ENCODE measurements at places on chromosomes 4 and X. TPM values are rescaled to one million over a fixed set of nuclear protein-coding genes. Genes with fewer than 3 reads are reported as not detected.

- no peak overlapping the region for H3K4me3 ChIP-seq
- no peaks in the 10 kb centered on the region for H3K27me3 ChIP-seq
- DNase-seq: peak; percentile 45
- H3K4me1 ChIP-seq: no peaks in the 10 kb centered on the region
- H3K27ac ChIP-seq: no peak overlapping the region
Measured at GRCh38 chrX:340121-340520, 21.5 kb upstream of the GTPBP6 start.

- no peaks in the 10 kb centered on the region for H3K4me1 ChIP-seq
- no peak overlapping the region for H3K4me3 ChIP-seq
- DNase-seq: no peak
- no peak overlapping the region for H3K27ac ChIP-seq
Measured at GRCh38 chr4:126871810-126872209, 760.9 kb upstream of the INTU start.

GRCh38 chrX:151697522-151697921 lies 2.3 kb downstream of the PRRG3 start:
- H3K27ac ChIP-seq: no peak overlapping the region
- no peaks in the 10 kb centered on the region for H3K4me1 ChIP-seq
- no peaks in the 10 kb centered on the region for H3K36me3 ChIP-seq
- no peaks in the 10 kb centered on the region for H3K27me3 ChIP-seq

- H3K27ac ChIP-seq: no peak overlapping the region
- DNase-seq: no peak
- H3K27me3 ChIP-seq: no peaks in the 10 kb centered on the region
- H3K36me3 ChIP-seq: peaks cover 30% of the 10 kb centered on the region
Measured at GRCh38 chr4:37628977-37629609, 57.1 kb downstream of the RELL1 start.

DNA sequence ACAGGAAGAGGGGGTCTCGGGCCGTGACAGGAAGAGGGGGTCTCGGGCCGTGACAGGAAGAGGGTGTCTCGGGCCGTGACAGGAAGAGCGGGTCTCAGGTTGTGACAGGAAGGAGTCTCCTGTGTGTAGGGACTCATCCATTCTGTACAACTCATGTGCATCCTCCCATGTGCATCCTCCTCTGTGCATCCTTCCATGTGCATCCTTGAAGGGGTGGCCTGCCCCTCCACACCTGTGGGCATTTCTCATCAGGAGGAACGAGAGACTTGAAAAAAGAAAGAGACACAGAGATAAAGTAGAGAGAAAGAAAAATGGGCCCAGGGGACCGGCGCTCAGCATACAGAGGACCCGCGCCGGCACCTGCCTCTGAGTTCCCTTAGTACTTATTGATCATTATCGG lies 30.2 kb upstream of the PLCXD1 start:
- H3K27ac ChIP-seq: no peak overlapping the region
- no peaks in the 10 kb centered on the region for H3K36me3 ChIP-seq
- H3K27me3 ChIP-seq: no peaks in the 10 kb centered on the region
- H3K4me1 ChIP-seq: peaks cover 4% of the 10 kb centered on the region
- DNase-seq: peak; percentile 42

DNA sequence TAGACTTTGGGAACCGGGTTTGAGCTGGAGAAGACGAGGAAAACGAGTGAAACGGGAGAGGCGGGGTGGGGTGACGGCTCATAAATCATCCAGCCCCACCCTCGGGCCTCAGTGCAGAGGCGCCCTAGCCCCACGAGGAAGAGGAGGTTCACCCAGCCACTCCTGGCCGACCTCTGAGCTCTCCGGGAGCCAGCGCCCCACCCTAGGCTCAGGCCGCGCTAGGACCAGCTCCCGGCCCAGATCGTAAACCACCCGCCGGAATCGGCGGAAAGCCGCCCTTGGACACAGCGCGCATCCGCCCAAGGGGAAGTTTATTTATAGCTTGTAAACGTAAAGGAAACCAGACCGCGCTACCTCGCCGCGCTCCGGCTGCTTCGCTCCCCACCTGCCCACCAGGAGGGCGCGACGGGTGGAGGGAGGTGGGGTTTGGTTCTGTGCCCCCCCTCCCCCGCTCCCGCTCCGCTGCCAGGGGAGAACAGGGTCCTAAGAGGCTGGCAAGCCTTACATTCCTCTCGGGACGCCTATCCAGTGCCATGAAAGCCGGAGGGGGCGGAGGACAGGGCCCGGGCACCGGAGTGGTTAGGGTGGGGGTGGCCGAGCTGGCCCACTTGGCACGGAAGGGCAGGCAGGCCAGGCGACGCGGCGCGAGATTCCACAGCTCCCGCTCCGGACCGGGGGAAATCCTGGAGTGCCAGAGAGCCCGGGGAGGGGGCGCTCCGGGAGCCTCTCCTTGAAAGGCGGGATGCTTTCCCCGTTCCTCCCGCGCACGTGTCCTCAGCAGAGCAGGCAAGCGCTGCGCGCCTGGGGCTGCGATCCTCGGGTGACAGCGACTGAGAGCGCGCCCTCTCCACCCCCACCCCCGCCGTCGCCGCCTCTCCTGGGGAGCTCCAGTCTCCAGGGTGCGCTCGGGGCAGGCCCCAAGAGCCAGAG lies 84.2 kb downstream of the BCOR start:
- H3K27me3 ChIP-seq: peaks cover 41% of the 10 kb centered on the region
- H3K4me1 ChIP-seq: peaks cover 38% of the 10 kb centered on the region
- H3K4me3 ChIP-seq: peak overlapping the region; percentile 50
- no peaks in the 10 kb centered on the region for H3K36me3 ChIP-seq
- peak overlapping the region; percentile 87 for H3K27ac ChIP-seq

- no peak for DNase-seq
- no peaks in the 10 kb centered on the region for H3K4me1 ChIP-seq
- H3K4me3 ChIP-seq: no peak overlapping the region
- no peak overlapping the region for H3K27ac ChIP-seq
Measured at GRCh38 chrX:35023683-35024082, 81.1 kb downstream of the FAM47B start.

DNA sequence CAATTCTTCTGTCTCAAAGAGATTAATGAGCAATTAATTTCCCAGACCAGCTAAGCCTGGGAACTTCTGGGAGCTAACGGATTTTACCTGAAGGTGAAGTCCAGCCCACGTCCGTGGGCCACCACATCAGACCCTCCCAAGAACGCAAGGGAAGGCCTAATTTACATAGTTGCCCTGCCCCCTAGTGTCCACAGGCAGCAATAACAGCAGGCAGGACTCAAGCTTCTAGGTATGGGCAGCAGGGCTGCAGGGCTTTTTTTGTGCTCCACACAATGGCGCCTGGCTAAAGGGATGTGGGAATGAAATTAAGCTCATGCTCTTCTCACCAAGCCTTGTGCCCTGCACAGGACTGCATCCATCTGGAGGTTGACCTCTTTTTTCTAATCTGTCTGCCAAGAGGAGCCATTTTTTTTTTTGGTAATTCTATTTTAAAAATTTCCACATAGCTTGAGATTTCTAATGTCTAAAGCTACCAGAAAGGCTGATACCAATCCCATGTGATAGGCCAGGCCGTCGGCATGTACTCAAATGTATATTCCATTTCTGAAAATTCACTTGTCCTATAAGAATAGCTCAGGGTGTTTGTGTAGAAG lies 111.9 kb upstream of the TMEM164 start:
- no peaks in the 10 kb centered on the region for H3K4me1 ChIP-seq
- no peak overlapping the region for H3K4me3 ChIP-seq
- no peaks in the 10 kb centered on the region for H3K36me3 ChIP-seq
- DNase-seq: peak; percentile 79
- H3K27me3 ChIP-seq: no peaks in the 10 kb centered on the region
- no peak overlapping the region for H3K27ac ChIP-seq

GRCh38 chrX:71923516-71923915 lies 12.9 kb downstream of the NHSL2 start:
- H3K27ac ChIP-seq: no peak overlapping the region
- H3K4me1 ChIP-seq: no peaks in the 10 kb centered on the region
- no peak for DNase-seq
- H3K27me3 ChIP-seq: no peaks in the 10 kb centered on the region
- no peaks in the 10 kb centered on the region for H3K36me3 ChIP-seq

GRCh38 chr4:153728151-153728550 lies 31.7 kb downstream of the RNF175 start:
- H3K4me3 ChIP-seq: no peak overlapping the region
- H3K4me1 ChIP-seq: peaks cover 5% of the 10 kb centered on the region
- no peaks in the 10 kb centered on the region for H3K27me3 ChIP-seq
- H3K36me3 ChIP-seq: no peaks in the 10 kb centered on the region
- no peak overlapping the region for H3K27ac ChIP-seq

- H3K4me1 ChIP-seq: no peaks in the 10 kb centered on the region
- H3K4me3 ChIP-seq: no peak overlapping the region
- no peaks in the 10 kb centered on the region for H3K27me3 ChIP-seq
- no peak overlapping the region for H3K27ac ChIP-seq
Measured at GRCh38 chrX:118221733-118222132, 105.1 kb upstream of the KLHL13 start.

GRCh38 chrX:119095936-119096335 lies 23.1 kb downstream of the CT47C1 start:
- H3K36me3 ChIP-seq: no peaks in the 10 kb centered on the region
- no peaks in the 10 kb centered on the region for H3K27me3 ChIP-seq
- DNase-seq: no peak
- no peaks in the 10 kb centered on the region for H3K4me1 ChIP-seq

NONO gene
- 249 TPM for total RNA-seq

ANXA10 gene
- total RNA-seq: not detected

TMEM144 gene
- 3.8 TPM for total RNA-seq

ABCG2 gene
- 1.6 TPM for total RNA-seq

GUCY2F gene
- total RNA-seq: not detected

Measured in spleen (tissue), 13 donors.